ENCODE measurements at places on chromosomes 16 and 17.

- no peak for DNase-seq
These were observed 10.8 kb downstream of the MAP2K3 start for GRCh38 chr17:21295036-21295952.

DNA sequence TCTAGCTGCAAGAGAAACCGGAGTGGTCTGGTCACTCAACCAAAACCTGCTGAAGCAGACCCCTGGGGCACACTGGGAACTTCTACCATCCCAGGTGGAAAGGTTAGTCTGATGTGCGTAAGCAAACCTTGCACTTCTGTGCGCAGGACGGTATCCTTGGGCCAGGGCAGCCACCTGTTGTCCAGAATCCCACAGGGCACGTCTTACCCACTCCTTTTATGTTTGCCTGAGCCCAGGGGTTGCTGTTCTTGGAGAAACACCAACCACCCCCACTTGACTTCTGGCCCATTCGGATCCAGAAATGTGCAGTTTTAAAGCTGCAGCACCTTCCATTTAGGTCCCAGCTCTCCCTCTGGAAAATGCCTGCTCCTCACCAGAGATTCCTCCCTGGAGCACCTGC is 18.7 kb downstream of the TBC1D24 start:
- no peak for DNase-seq

DNA sequence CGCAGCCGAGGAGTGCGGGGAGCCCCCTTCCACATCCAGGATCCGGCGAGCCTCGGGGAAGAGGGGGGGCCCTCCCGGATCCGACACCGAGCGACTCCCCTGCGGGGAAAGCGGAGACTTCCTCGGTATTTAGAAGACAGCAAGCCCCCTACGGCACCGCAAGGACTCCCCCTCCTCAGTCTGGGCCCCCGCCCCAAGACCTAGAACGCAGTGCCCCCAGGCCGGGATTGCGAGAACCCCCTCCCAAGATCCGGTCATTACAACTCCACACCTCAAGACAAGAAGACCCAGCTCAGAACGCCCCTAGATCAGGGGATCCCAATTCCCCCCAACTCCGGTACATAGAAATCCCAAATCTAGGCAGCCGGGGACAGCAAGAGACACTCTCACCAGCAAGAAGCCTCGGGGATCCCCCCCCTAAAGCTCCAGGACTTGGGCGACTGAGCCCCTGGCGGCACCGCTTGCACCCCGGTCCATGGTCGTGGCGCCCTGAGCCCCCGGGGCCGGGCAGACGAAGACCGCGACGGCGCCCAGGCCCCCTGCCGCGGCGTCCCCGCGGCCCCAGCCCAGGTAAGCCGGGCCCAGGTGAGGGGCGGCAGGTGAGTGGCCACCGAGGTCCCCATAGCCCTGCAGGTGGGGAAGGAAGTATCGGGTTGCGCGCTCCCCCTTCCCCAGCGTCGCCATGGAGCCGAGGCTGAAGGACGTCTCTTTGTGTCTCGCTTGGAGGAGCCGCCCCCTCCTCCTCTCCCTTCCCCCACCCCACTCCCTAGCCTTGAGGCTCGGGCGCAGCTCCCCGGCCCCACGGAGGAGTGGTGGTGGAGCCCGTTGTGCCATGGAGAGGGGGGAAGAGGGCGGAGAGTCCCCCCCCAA is 641 bp downstream of the SBK1 start:
- DNase-seq, result no peak

- DNase-seq, result no peak
These were observed 2.9 kb downstream of the MARCHF10 start for GRCh38 chr17:62805234-62805633.

DNA sequence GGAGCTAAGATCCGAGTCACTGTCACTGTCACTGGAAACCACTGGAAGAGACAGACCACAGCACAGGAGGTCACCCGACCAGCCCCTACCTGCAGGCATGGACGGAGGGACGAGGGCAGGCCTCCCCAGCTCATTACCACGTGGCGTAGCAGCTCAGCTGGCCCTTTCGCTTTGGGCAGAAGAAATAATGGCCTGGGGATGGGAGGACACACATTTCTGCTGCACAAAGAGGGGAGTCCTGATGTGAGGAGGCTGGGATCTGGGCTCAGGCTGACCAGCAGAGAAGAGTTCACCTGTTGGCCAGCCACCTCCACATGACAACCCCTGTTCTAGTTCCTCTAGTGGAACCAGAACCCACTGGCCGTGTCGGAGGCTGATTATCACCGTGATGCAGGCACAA is 38.2 kb upstream of the DOC2B start:
- no peak for DNase-seq

DNA sequence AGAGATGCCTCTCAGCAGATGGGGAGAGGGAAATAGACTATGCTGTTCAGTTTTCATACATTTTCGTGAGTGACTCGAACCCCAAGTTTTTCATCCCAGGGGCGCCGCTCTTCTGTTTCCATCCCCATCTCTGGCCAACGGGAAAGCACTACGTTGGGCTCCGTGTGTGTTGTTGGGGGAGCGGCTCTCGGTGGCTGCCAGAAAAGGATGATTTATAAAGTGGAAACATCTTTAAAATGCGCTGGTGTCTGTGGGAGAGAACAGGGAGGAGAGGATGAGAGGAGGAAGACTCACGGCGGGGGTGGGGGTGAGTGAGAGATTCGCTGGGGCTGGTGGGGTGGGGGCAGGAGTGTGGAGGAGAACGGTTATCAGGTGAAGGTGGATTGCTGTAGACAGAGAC is 5.8 kb downstream of the TBX4 start:
- no peak for DNase-seq

- DNase-seq, result no peak
These were observed 11.1 kb downstream of the PLLP start for GRCh38 chr16:57273359-57273758.

DNA sequence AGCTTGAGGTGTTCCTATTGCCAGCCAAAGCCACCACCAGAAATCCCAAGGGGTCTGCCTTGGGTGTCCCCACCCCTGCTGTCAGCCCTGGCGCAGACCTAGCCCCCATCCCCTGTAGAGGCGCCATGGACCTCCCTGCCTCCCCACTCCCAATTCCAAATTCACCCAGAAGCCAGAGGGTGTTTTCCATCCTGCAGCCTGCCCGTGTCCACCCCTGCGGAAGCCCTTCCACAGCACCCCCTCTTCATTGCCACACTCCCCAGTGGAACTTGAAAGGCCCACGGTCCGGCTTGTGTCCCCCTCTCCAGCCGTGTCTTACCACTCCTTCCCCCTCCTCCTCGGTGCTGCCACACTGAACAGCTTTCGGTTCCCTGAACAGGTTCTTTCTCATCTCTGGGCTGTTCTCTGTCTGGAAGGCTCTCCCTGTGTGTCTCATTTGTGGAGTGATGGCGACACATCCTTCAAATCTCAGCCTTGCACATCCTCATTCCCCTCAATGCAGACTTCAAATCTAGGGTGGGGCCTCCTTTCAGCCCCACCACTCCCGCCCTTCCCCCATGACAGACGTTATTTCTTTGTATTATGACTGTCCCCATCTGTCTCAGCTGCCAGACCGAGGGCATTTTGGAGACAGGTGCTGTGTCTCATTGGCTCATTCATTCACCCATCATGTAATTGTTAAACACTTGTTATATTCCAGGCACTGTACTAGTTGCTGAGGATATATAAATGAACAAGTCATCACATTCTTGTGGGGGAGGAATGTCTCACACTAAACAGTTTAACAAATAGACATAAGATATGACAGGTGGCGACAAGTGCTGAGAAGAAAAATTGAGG is 36.3 kb downstream of the ADGRG5 start:
- DNase-seq, result no peak

GRCh38 chr16:58699151-58699550 is 14.6 kb upstream of the SLC38A7 start:
- no peak for DNase-seq

- DNase-seq, result peak; percentile 92
These were observed 13.8 kb downstream of the ITGB3 start for GRCh38 chr17:47267354-47267828.

- DNase-seq, result no peak
These were observed 401.4 kb upstream of the C16orf82 start for GRCh38 chr16:26665166-26665939.

DNA sequence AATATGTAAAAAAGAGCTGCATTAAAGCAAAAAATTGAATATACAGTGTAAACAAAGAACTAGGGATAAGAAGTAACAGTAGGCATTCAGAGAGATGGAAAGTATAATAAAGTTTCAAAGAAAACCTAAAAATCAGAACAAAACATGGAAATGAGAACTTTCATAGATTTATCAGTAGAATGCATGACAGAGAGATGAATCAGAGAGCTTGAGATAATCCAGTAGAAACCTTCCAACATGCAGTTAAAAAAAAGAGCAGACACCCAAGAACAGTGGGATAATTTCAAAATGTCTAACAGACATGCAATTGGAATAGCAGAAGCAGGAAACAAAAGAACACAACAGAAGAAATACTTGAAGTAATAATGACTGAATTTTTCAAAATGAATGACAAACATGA is 1384.2 kb downstream of the CDH11 start:
- no peak for DNase-seq

- no peak for DNase-seq
These were observed 33.5 kb downstream of the MGAT5B start for GRCh38 chr17:76901542-76902197.

DNA sequence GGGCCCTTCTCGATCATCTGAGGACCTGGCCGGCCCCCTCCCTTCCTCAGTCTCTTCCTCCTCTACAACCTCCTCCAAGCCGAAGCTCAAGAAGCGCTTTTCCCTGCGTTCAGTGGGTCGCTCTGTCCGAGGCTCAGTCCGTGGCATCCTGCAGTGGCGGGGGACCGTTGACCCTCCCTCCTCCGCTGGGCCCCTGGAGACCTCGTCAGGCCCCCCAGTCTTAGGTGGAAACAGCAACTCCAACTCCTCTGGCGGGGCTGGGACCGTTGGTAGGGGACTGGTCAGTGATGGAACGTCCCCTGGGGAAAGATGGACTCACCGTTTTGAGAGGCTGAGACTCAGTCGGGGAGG is 2.8 kb downstream of the SH2B1 start:
- no peak for DNase-seq
